ENCODE measurements at places on chromosomes 1 and 21.

GRCh38 chr1:115453666-115454065, 115.6 kb upstream of the NGF start:
- DNase-seq: no peak

- no peak for DNase-seq
These were observed 51.4 kb downstream of the LHX4 start for GRCh38 chr1:180281490-180281889.

- no peak for DNase-seq
These were observed 108.7 kb downstream of the TSEN15 start for GRCh38 chr1:184160236-184160635.

DNA sequence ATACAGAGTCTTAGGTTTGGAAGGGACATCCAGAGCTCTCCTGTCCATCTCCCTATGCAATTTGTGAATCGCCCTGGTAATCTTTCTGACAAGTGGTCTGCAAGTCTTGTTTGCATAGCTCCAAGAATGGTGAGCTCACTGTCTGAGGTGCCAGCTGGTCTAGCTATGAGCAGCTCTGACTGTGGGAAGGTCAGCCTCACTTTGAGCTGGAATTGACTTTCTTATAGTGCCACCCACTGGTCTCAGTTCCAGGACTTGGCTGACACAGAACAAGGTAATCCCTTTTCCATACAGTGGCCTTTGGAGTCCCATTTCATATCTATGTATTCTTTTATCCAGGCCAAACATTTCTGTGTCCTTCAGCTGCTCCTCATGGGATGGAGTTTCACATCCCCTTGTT, 95.6 kb upstream of the C8B start:
- DNase-seq: no peak

- no peak for DNase-seq
These were observed 81.8 kb downstream of the NOTCH2 start for GRCh38 chr1:119987686-119988085.

DNA sequence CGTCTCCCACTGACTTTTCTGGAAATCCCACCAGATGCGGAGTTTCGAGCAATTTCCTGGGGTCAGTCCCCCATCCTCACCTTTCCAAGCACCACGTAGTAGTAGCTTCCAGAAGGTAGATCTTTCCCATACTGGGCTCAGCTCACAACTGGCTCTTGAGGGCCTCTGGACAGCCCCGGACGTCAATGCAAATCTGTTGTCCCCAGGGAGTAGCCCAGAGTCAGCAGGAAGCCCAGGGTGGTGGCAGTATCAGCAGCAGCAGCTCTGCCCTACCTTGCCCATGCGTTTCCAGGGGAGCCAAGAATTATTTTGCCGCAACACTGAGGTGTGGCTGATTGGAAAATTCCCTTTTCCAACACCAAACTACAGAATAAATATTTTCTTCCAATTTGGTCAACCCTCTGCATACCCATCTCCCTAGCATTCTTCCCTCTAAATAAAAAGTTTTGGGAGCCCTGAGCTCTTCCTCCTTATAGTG, 70.3 kb downstream of the CD46 start:
- DNase-seq: no peak

DNA sequence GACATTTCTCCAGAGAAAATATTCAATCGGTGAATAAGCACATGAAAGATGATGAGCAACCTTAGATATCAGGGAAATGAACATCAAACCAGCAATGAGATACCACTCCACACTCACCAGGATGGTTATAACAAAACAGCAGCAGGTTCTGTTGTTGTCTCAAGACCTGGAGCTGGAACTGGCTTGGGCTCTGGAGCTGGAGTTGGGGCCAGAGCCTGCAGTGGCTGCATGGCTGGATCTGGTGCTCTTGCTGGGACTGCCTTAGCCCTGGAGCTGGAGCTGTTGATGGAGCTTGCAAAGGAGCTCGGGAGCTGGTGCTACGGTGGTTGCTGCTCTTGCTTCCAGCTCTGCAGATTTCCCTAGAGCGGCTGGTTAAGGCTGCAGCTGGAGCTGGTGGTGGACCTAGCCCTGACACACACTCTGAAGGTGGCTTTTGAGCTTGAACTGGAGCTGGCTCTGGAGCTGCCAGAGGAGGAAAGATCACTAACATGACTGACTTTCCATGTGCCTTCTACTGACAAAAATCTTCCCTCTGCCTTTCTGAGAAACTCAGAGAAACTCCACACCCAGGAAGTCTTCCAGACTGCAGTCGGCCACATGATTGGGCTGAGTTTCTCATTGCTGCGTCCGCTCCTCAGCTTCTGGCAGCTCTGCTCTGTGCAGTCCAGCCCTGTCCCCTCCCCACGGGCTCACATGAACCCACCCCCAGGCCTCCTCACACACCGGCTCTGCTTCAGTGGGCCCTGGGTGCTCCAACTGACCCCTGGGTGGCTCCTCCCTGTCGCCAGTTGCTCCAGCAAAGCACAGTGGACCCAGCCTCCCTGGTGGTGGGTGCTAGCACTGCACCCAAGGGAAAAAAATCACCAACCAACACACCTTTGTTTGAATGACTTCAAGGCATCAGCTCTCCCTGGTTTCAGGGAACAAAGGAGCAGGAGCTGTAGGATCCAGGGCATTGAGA, 139.1 kb upstream of the FMN2 start:
- no peak for DNase-seq

DNA sequence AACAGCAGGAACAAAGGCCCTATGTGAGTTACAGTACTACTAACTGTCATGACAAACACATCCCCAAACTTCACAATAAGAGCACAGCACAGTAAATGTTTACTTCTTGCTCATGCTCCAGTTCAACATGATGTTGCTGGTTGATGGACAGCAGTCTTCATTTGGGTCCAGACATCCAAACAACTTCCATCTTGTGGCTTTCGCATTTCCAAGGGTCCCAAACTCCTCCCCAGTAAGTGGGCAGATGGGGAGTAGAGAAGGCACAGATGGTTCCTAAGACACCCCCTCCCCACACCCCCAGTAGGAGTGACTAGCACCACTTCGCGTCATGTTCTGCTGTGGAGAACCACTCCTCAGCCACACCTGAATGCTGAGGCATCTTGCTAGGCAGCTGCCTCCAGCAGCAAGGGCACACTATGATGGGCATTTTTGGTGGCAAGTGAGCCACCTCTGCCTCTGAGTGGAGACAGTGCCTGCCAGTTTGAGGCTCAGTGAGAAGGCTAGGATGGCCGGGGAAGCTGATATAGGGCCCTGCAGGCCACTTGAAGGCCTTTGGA, 32.7 kb upstream of the CD2 start:
- DNase-seq: no peak

- DNase-seq: no peak
These were observed 1.6 kb upstream of the EGLN1 start for GRCh38 chr1:231423648-231424047.

GRCh38 chr1:175479521-175480342, 263.7 kb downstream of the TNR start:
- DNase-seq: no peak

DNA sequence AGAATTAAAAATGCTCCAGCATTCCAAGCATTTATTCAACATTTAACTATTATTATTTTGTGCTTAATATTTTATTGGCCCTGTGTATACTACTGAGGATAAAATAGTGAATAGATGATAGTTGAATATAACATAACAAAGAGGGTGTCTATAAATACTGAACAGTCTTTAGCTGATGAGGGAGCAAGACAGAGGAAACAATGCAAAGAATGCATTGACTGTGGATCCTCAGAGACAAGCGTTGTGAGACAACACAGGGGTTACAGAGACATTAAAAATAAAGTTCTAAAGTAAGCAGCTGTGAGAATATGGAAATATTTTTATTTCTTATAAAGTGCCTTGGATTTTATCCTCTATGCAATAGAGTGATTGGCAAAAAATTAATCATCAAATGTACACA, 1133.1 kb downstream of the PLA2G4A start:
- DNase-seq: no peak

- DNase-seq: no peak
These were observed 14.2 kb downstream of the CHRNB2 start for GRCh38 chr1:154581766-154582165.

DNA sequence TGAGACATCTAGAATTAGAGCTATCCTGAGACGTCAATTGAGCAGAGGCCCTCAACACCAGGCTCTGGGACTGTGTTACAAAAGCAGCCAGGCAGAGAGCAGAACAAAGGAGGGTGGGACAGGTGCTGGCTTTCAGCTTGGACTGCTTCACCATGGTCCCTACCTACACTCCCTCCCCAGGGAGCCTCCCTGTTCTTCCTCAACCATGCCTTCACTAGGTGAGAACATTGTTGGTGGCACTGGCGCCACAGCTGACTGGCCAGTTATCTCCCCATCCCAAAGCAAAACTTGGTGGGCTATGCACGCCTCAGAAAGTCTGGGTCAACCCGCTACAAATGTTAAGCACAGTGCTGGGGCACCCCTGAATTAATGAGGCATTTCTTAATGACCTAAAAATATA, 87.8 kb downstream of the NMNAT2 start:
- DNase-seq: no peak

DNA sequence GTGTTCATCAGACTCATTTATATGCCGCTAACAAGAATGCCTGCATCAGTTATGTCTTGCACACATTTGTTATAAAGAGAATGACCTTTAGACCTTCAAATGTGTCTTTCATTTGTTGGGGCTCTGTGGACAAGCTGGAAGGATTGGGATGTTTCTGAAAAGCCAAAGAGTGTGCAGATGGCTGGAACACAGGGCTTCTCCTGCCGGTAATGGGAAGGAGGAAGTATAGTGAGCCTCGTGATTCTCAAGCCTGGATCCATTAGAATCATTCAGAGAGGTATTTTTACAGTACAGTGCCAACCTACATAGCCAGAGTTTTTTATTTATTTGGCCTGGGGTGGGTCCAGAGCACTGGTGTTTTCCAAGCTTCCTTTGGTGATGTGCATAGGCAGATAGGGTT, 40.6 kb upstream of the ATP1A1 start:
- no peak for DNase-seq

- no peak for DNase-seq
These were observed 77.1 kb downstream of the ZNF281 start for GRCh38 chr1:200332716-200333115.

DNA sequence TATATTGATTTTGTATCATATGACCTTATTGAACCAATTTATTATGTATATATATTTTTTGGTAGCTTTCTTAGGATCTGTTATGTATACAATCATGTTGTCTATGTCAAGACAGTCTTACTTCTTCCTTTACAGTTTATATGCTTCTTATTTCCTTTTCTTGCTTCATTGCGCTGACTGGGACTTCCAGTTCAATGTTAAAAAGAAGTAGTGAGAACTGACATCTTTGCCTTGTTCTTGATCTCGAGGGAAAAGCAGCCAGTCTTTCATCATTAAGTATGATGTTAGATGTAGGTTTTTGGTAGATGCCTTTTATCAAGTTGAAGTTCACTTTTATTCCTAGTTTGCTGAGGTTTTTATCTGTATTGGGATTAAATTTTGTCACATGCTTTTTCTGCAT, 17.5 kb downstream of the MAN1C1 start:
- DNase-seq: no peak

DNA sequence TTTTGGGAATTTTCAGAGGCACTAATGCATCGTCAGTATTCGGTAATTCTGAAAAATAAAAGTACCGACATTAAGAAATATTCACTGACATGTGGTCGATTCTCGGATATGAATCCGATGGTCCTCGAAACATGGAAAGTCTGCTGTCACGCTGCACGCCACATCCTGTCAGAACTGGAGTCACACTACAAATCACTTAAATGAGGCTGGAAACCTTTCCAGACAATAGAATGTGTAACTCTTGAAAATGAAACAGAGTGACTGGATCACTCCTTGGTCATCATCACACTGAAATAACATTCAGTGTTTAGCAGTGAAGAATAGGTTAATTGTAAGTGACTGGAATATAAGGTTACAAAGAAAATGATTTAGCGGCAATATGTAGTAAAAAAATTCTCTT, 620.1 kb upstream of the ADAMTS5 start:
- DNase-seq: no peak

- DNase-seq: no peak
These were observed 260.5 kb upstream of the ADGRL2 start for GRCh38 chr1:81540216-81540615.

DNA sequence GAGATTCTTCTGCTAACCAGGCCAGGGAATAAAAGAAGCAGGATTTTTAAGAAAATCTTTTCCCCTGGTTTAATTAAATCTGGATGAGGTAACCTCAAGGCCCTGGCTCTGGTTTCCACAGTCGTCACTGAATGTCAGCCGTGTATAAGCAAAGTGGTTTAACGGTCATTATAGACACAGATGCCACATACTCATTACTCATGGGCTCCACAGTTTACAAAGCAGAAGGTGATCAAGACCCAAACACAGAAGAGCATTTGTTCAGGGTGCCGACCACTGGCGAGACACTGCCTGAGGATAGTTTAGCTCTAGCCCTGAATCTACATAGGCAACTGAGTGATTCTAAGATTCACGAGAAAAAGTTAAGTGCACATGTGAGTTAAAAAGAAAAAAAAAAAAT, 27.8 kb upstream of the RAP1GAP start:
- DNase-seq: no peak

GRCh38 chr1:201536558-201536957, 2.4 kb upstream of the NAV1 start:
- no peak for DNase-seq

DNA sequence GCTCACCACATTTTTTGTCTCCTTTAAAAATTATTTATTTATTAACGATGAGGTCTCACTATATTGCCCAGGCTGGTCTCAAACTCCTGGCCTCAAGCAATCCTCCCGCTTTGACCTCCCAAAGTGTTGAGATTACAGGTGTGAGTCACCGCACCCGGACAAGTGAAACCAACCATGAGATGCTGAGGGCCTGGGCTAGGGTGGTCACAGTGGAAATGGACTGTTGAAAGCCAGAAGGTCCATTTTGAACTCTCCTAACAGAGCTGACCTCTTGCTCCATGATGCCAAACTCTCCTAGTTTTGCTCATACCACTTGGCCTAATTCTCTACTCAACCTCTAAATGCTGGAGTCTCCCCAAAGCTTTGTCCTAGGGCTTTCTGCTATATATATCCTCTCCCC, 109.1 kb downstream of the SLC45A1 start:
- DNase-seq: no peak

GRCh38 chr1:42825036-42825851, 8.0 kb upstream of the SVBP start:
- no peak for DNase-seq

- no peak for DNase-seq
These were observed 11.6 kb downstream of the IFI6 start for GRCh38 chr1:27660300-27660835.

DNA sequence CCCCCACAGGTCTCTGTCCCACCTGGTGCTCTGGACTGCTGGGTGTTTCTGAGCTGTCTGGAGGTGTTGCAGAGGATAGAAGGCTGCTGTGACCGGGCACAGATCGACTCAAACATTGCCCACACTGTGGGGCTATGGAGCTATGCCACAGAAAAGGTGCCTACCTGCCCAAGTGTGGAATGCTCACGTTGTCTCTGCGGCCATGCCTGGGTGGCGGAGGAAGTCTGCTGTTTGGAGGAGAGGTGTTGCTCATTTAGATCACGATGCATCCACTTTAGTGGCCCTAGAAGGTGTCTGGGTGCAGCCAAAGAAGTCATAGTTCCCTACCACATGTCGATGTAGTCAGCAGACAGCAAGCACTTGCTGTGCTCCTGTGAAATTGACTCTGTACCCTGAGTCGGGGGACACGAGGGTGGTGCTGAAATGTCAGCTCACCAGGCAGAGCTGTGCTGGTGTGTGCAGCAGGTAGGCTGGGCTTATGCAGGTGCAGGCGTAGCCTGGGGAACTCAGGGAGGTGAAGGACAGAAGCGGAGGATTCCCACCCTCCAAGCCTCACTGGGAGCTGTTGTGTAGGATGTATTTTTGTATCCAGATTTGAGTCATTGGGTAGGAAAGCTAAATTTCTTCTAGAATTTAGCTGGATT, 32.8 kb upstream of the PWP2 start:
- no peak for DNase-seq
